ENCODE measurements at places on chromosomes 12 and 14.

DNA sequence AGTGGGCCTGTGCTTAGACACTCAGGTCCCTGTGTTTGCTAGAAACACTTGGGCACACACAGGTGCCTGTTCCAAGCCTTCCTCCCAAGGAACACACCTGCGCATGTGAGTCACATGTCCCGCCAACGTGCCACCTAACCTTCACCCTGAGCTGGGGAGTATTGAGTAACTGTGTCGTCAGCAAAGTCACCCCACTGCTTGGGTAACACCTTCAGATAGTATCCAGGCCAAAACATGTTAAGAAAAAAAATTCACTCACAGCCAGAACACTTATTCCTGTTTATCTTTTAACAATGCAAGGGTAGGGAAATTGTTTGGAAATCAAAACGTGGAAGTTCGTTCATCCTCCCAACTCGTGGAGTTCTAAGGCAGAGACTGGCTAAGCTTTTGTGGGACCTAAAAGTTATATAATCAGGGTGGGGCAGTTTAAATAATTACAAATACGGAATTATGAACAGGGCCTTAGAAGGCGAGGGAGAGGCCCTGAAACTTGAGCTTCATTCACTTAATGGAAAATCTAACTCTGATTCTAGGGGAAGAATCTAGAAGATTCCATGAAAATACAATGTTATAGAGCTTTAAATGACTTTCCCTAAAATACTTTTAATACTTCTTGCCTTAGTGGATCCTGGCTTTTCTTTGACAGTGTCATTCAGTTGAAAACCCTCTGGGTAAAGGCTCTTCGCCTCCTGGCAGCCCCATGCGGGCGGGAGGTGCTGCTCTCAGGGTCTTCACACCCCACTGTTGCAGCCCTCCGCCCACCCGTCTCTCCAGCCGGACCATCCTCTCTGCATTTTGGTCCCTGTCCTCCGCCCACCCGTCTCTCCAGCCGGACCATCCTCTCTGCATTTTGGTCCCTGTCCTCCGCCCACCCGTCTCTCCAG lies 30.3 kb upstream of the ADIPOR2 start:
- DNase-seq = no peak

DNA sequence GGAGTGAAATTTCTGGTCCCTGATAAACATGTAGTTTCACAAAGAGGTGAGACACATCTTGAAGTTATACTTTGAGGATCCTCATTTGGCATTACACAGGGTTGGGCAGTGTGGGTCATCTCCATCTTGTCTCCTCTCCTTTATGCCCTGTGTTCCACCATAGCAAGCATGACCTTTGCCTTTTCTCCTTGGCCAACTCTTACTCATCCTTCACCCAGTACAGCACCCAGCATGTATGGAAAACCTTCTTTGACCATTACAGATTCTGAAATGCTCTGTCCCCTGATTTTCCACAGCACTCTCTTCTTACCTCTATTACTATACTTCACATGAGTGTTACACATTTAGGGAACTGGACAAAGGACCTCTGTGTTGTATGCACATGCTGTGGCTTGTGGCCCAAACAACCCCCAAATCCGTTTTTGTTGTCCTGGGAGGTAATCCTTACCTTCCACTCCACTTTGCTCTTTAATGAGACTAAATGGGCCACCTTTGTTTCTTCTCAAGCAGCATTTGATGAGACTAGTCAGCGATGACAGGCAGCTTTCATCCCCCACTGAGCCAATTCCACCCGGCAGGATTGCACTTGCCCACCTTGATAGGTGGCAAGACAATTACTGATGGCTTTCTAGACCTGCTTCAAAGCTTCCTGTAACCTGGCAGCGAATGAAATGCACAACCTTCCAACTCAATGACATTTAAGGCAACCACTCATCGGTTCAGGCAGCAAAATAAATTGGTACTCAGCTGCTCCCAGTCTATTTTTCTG lies 163.5 kb downstream of the MON2 start:
- DNase-seq = no peak

- DNase-seq = no peak
These were observed 92.3 kb upstream of the BCAT1 start for GRCh38 chr12:25041006-25041741.

GRCh38 chr12:65907513-65907912 lies 83.2 kb downstream of the HMGA2 start:
- no peak for DNase-seq

GRCh38 chr12:89041078-89041477 lies 311.2 kb downstream of the DUSP6 start:
- DNase-seq = no peak

GRCh38 chr14:23550812-23551265 lies 726 bp downstream of the ZFHX2 start:
- DNase-seq = no peak

GRCh38 chr14:55724736-55725135 lies 144.7 kb downstream of the KTN1 start:
- DNase-seq = no peak

DNA sequence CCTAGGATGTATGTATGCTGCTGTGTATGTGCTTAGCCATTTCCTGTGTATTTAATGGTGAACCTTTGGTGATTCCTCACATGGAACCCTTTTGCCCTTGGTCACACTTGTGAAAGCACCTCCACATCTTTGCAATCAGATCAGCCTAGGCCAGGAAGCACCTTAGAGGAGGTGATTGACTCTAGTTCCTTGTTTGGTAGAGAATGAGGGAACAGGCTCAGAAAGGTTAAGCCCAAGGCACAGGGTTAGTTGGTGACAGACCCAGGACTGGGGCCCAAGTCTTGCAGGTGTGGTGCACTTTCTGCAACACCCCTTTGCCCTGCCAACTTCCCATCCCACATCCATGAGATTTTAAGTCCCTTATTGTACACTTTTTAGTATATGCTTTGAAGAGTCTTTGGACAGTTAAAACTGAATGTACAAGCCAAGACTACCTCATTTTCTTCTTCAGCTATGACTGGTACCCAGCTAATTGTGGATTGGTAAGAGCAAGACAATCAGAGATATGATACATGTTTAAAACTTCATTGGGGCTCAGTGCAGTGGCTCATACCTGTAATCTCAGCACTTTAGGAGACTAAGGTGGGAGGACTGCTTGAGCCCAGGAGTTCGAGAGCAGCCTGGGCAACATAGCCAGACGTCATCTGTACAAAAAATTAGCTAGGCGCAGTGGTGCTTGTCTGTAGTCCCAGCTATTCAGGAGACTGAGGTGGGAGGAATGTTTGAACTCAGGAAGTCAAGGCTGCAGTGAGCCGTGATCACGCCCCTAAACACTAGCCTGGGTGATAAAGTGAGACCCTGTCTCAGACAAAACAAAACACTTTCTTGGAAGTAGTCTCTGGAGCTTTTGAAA lies 71.1 kb downstream of the RASSF3 start:
- no peak for DNase-seq

DNA sequence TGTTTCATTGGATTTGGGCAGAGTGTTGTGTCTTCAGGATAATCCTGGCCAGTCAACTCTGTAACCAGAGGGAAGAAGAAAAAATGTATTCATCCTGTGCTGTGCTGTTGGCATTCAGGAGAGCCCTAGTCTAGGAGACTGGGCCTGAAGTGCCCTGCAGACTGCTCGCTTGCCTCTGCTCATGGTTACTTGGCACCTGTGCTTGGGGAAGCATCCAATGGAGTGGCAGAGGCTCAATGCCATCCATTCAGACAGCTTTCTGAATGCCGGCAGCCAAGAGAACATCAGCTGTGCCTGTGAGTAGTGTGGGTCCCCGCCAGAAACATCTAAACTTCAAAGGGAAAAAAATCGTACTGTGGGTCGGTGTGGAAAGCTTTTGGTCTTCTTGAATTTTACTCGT lies 124.2 kb downstream of the SRGAP1 start:
- no peak for DNase-seq

GRCh38 chr12:87066326-87066725 lies 810.1 kb upstream of the MGAT4C start:
- DNase-seq = no peak

- DNase-seq = no peak
These were observed 33.0 kb upstream of the PRMT8 start for GRCh38 chr12:3458041-3458440.

DNA sequence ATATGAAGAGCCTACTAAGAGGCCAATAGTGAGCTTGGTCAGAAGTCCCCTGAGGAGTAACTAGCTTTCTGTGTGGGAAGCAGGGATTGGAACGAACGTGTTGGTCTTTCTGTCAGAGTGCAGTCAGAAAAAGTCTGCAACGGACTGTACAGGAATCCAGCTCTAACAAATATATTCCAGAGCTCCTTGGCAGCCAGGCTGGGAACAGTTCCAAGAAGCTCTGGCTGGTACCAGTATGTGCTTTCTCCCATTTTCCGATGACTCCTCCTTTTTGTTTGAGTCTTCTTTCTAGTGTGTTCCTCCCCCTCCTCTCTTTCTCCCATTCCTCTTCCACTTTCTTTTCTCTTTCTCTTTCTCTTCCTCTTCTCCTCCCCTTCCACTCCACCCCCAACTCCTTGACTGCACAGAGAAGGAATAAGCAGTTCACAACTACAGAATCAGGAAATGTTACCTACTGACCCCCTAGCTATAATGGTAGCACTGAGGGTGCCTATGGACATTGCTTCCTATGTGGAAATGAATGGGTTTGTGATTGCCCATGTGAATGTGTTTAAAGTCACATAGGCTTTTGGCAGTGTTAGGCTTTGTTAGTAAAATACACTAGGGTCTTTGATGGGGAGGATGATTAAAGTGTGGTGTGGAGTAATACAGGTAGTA lies 59.9 kb downstream of the TTLL5 start:
- DNase-seq = no peak

DNA sequence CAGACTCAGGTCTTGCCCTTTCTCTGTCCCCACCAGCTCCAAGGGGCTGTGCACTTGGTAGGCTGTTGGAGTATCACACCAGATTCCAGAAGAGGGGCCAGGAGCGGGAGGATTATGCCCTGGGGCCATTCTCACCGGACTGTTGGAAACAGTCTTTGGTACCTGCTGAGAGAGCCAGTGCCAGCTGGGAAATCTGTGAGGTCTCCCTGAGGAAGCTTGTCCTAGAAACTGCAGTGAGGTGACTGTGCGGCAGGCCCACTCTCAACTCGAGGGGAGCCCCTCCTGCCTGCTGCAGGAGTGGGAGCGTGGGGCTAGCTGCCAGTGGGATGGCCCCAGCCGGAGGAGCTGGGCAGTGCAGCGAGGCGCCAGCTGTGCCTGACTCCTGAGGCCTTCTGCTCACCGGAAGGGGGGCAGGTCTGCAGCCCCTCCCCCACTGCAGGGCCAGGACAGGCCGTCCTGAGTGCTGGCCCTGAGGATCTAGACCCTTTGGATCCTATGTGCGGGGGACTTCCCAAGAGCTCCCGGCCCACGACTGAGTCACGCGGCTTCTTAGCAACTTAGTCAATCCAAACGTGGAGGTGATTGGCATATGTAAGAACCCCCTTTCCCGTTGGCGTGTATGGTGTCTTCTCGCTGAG lies 295.2 kb downstream of the CACNA1C start:
- no peak for DNase-seq

DNA sequence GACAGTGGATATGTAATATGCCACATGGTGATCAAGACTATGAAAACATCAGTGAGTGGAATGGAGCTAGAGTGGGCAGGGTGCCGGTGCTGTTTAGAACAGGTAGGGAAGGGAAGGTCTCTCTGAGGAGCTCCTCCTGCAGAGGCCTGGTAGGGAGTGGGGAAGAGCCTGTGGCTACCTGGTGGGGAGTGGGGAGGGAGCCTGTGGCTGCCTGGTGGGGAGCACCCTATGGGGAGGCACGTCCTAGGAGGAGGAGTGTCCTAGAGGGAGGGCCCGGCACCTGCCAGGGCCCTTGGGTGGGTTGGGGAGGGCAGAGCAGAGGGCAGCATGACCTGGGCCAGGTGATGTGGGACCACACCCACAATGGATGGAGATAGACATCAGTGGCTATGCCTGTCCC lies 122.6 kb downstream of the ADGRD1 start:
- DNase-seq = no peak

GRCh38 chr12:95014554-95014953 lies 11.1 kb upstream of the NDUFA12 start:
- DNase-seq = no peak

DNA sequence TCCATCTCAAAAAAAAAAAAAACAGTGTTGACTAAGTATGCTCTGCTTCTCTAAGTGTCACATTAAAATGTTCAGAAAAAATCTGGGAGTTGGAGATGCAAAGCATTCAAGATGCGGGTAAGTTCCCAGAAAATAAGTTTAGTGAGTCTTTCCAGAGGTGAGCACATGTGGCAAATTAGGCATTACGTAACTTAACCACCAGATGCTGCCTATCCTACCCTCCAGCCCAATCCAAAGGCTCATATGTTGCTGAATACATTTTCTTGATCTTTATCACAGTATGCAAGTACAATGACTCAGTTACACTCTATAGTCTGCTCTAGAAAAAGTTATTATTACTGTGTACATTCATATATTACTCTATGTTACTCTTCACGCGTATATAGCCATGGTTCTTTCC lies 3.6 kb downstream of the SLC2A14 start:
- DNase-seq = no peak

GRCh38 chr14:75518625-75519024 lies 3.6 kb upstream of the BATF start:
- no peak for DNase-seq

GRCh38 chr14:75064205-75064567 lies 362 bp upstream of the ACYP1 start:
- DNase-seq = no peak

- DNase-seq = no peak
These were observed 212.1 kb upstream of the RTL1 start for GRCh38 chr14:101115652-101116051.

GRCh38 chr12:82398879-82399278 lies 40.5 kb downstream of the METTL25 start:
- DNase-seq = no peak

- DNase-seq = no peak
These were observed 770.0 kb downstream of the FLRT2 start for GRCh38 chr14:86299994-86300393.

DNA sequence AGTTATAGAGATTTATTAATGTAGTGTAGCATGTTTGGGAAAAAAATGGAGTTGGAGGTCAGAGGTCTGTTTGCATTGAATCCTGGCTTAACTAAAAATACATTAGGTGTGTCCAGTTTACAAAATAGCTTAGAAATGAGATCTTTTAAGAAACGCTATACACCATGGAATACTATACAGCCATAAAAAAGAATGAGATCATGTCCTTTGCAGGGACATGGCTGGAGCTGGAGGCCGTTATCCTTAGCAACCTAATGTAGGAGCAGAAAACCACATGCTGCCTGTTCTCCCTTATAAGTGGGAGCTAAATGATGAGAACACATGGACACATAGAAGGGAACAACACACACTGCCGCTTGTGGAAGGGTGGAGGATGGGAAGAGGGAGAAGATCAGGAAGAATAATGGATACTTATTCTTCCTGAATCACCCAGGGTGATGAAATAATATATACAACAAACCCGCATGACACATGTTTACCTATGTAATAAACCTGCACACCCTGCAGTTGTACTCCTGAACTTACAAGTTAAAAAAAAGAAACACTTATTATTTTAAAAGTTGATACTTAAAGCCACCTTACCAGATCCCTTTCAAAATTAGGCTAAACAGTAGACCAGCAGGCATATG lies 14.0 kb upstream of the MYRFL start:
- DNase-seq = no peak

GRCh38 chr12:69661386-69661785 lies 37.7 kb downstream of the BEST3 start:
- no peak for DNase-seq

GRCh38 chr12:108583991-108584390 lies 13.9 kb downstream of the TMEM119 start:
- no peak for DNase-seq
